GM12864 (cell line): ENCODE measurements at places on chromosomes 1 and 21.

- DNase-seq, result no peak
Observed at GRCh38 chr1:115537415-115537814, 104.4 kb upstream of the VANGL1 start.

- no peak for DNase-seq
Observed at GRCh38 chr1:89361681-89362080, 2.2 kb upstream of the GBP6 start.

DNA sequence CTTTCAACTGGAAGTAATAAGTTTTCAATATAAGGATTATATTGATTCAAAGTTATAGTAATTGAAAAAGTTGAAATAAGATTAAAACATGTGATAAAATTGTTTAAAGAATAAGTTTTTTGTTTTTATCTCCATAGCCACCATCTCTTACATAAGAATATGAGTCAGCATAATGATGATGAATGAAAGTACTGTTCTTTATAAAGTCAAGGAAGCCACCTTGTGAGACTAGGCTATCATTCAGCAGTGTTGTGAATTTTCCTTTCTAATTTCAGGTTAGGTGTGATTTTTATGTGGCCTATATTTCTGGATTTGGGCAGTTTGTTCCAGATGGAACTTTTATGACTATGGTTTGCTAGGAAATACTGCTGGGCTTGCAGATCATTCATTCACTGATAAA is 22.4 kb upstream of the ASB17 start:
- DNase-seq, result no peak

DNA sequence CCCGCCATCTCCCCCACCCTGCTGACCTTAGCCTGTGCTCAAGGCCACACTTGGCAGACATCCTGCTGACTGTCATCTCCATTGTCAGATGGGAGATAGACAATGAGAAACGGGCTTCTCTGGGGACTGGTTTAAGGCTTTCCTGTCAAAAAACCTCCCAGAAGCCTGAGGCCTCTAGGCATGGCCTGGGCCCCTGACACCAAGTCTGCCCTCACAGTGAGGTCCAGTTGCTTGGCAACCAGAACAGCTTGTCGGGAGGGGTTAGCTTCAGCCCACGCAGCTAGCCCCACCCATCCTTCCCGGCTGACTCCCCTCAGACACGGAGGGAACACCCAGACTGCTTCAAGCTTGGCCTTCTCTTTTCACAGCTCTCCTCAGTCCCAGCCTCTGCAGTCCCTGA is 11.0 kb downstream of the PLEKHA6 start:
- DNase-seq, result no peak

- no peak for DNase-seq
Observed at GRCh38 chr1:54851406-54851805, 35.6 kb downstream of the DHCR24 start.
